ENCODE measurements at places on chromosomes 12 and 14.

DNA sequence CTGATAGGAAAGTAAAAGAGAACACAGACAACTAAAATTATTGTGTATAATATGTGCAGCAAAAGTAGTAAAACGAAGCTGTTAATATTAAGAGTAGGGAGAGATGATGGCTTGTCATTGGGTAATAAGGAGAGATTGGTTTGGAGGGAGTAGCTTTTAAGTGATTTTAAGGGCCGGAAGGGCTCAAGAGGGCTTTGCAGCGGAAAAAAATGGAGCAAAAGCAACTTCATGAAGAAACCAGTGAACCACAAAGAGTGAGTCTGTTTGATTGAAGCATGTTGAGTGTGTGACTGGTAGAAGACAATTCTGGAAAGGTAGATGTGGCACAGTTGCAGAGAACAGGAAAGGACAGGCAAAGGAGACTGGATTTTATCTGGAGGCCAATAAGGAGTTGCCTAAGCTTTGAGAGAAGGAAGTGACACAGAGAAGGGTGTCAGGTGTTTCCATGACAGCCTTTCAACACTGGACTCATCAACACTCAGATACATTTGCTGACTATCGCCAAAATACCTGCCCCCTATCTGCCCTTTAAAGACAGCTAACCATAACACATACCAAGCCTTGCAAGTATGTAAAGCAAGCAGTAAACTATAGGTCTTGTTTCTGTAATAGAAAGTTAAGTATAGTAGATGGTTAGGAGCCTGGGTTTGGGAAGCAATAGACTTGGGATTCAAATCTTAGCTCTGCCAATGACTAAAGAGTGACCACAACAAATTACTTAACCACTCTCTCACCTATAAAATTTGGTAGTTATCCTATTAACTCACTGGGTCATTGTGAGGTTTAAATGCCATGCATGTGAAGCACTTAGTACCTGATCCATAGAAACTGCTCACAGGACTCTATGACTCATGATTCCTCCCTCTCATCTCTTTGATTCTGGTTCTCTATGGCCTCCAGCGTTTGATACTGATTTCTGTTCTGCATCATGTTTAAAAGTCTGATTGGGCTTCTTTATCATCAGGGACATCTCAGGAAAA is 117.3 kb upstream of the LMNTD1 start:
- DNase-seq: no peak

DNA sequence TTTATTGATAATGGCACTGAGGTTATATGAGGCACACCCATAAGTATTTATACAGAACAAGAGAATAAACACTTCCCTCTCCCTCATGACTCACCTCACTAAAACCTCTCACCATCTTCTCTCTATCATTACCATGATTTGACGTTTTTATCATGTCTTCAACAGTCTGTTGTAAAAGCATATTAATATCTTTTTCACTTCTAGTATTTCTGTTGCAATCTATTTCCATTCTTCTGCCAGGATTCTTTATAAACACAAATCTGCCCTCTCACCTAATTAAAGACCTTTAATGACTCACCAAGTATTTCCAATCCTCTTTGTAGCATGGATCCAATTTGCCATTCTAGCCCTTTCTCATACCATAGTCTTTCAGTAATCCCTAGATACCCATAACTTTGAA is 527.7 kb downstream of the SLC16A7 start:
- DNase-seq: no peak

- no peak for DNase-seq
Observed at GRCh38 chr12:98696036-98696646, 51.1 kb downstream of the APAF1 start.

GRCh38 chr14:51938137-51938536 is 51.2 kb upstream of the RTRAF start:
- no peak for DNase-seq

GRCh38 chr12:72365151-72365550 is 93.0 kb downstream of the TRHDE start:
- no peak for DNase-seq

- DNase-seq: no peak
Observed at GRCh38 chr14:104743461-104744380, 9.2 kb upstream of the SIVA1 start.

DNA sequence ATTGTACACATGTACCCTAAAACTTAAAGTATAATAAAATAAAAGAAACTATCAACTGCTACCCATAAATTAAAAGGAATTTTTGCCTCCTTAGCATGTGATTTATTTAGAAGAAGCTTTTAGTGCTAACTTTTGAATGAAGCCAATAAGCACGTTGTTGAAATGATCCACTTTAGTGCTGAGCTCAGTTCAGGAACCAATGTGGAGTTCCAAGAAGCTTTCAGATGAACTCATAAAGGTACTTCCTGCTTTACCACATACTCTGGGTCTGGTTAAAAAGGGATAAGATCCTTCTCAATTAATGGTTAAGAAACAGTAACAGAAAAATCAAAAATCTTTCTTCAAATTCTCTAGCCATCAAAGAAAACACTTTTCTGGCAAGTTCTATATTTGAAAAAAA is 39.4 kb downstream of the TMTC1 start:
- no peak for DNase-seq

DNA sequence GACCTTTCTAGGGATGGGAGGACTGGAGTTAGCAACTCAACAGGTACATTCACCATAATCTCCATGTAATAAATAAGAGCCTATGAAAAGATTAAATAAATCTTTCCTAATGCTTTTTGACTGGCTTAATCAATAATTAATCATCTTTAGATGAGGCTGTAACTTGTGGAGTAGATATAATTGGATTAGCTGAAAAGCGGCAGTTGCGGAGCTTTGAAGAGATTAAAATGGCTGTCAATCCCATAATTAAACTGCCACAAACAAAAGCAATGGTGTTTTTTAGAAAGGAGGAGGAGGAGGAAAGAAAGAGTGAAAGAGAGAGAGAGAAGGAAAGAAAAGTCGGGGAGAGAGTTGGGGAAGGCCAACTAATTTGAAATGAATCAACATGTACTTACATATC is 70.7 kb upstream of the TMEM263 start:
- DNase-seq: no peak

GRCh38 chr12:59459966-59460660 is 135.7 kb upstream of the SLC16A7 start:
- DNase-seq: no peak

DNA sequence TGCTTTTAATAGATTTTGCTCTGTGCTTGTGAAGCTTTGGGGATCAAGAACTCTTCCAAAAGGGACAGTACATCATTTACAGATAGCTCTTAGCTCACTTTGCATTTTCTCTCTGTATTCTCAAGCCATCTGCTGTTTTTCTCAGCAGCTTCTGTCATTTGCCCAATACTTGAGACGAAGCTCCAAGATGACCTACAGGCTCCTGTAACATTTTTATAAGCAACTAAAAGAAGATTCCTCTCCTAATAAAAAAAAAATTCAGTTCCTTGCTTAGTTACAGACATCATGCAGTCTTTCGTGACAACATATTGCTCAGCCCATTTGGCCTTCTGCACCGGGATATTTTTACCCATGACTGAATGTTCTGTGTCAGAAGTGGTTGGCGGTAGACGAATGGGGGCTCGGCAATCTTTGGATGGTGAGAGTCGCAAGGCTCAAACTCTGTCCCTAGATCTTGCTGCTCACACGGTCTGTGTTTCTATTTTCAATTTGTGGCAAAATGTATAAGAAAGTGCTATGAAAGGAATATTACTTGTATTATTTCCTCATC is 215.6 kb downstream of the FSCB start:
- DNase-seq: no peak

GRCh38 chr14:105217774-105218173 is 30.6 kb upstream of the BTBD6 start:
- DNase-seq: no peak

- no peak for DNase-seq
Observed at GRCh38 chr14:72738161-72738611, 155.7 kb downstream of the DPF3 start.

- DNase-seq: peak; percentile 60
Observed at GRCh38 chr12:107393043-107393717, 292.4 kb upstream of the PWP1 start.

DNA sequence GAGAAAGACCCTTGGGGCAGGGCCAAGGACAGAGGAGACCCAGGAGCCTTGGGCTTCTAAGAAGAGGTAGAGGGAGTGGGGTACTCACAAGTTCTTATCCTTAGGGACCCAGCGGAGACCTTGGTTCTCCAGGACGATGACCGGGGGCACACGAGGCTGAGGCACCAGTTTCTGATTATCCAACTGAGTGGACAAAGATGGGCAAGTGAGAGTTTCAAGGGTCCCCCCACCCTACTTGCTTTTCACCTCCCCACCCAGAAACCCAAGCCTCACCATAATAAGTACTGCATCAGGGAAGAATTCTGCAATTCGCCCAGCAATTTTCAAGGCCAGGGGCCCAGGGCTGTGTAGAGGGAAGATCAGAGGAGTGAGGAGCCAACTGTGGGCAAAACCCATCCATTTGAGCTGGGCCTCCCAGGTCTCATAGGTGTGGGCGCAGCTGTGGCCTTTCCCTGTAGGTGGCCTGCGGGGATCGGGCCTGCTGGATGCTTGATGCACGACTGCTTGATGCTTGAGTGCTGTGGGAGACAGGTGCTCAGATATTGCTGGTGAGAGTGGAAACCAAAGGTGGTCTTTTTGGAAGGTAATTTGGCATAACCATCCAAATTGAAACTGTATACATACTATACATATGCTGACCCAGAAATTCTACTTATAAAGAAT is 2.0 kb downstream of the EMC9 start:
- no peak for DNase-seq

- no peak for DNase-seq
Observed at GRCh38 chr14:27090716-27091115, 492.9 kb upstream of the NOVA1 start.

- DNase-seq: peak; percentile 1
Observed at GRCh38 chr14:90060965-90061684, 669 bp upstream of the KCNK13 start.

GRCh38 chr14:76346391-76347160 is 29.4 kb upstream of the ESRRB start:
- DNase-seq: peak; percentile 50

- no peak for DNase-seq
Observed at GRCh38 chr12:132637811-132638210, 19.2 kb downstream of the P2RX2 start.

DNA sequence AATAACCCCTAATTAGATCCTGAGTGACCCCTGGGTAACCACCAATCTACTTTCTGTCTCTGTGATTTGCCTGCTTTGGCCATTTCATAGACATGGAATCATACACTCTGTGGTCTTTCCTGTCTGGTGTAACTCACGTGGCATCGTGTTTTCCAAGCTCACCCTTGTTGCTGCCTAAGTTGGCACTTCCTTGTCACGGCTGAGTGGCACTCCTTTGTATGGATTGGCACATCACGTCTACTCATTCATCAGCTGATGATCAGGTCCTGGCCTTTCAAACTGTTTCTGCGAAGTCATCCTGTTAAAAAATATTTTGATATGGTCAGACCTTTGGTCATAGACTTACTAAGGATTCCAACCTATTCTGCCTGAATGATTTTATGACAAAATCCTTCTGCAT is 87.7 kb downstream of the GLT1D1 start:
- no peak for DNase-seq

DNA sequence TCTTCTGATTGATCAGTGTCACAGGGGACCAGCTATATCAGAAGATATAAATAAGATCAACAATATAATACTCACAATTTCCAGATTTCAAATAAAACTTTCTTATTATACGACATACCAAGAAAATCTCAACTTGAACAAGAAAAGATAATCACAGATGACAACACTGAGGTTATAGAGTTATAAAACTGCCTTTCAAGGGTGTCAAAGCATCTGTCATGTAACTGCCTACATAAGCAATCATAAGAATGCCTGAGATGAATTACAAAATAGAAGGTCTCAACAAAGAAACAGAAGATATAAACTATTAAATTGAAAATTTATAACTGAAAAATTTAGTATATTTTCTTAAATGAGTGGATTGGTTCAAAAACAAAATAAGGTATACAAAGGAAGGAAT is 659.2 kb downstream of the SLC16A7 start:
- DNase-seq: no peak

GRCh38 chr12:130677957-130678558 is 38.0 kb downstream of the RIMBP2 start:
- DNase-seq: no peak

- DNase-seq: no peak
Observed at GRCh38 chr12:29763301-29763683, 20.4 kb downstream of the TMTC1 start.

DNA sequence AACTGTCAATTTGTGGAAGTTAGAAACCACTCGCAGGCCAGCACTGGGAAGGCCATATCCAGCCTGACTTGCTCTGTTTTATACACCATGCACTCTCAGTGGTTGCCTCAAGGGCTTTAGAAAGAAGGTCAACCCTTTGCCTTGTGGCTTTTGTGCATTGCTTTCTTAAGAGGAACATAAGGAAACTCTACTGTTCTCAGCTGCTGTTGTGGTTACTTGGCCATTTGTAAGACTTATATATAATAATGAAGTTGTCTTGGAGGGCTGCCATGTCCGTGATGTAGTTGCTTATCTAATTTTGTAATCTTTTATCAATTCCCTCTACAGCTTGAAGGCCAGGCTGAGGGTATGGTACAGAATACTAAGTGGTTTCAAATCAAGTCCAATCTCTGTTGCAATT is 637.8 kb downstream of the DIO2 start:
- no peak for DNase-seq

- DNase-seq: no peak
Observed at GRCh38 chr12:96409731-96410130, 9.5 kb upstream of the CDK17 start.

DNA sequence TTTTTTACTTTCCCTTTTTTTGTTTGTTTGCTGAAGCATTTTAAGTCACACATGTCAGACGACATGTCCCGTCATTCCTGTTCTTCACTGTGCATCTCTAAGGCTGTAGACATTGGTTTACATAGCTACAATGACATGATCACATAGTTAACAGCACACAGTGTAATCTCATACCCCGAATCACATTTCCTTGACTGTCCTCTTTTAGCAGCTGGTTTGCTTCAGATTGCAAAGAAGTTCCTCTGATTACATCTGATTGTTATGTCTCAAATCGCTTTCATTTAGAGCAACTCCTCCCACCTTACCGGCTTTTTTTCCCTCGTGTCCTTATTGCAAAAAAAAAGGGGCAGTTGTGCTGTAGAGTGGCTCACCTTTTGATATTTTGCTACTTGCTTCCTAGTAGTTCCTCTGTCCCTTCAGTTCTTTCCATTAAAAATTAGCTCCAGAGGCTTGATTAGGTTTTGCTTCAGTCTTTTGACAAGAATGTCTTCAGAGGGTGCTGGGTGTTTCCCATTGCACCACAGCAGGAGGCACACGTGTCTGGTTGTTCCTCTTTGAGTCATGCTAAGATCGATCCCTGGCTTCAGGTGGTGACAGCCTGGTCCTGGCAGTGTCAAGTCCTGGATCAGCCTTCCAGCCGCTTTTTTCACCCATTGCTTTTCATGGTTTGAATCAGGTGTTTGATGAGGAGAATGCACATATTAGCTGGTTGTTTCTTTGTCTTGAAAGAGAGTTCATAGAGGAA is 35.0 kb downstream of the ZNF664 start:
- no peak for DNase-seq

DNA sequence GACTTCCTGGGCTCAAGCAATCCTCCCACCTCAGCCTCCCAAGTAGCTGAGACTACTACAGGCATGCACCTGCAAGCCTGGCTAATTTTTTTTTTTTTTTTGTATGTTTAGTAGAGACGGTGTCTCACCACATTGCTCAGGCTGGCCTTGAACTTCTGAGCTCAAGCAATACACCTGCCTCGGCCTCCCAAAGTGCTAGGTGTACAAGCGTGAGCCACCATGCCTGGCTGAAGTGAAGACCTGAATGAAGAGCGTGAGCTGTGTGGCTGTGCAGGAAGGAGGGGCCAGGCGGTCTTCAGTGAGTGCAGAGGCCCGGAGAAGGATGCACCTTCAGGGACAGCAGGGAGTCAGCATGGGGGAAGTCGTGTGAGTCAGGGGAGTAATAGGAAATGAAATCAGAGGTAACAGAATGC is 14.9 kb upstream of the NFKBIA start:
- no peak for DNase-seq
